ENCODE measurements at places on chromosomes 2 and 18.

- DNase-seq, result no peak
Observed at GRCh38 chr2:164747783-164748433, 93.7 kb downstream of the COBLL1 start.

- no peak for DNase-seq
Observed at GRCh38 chr2:164782323-164782722, 59.3 kb downstream of the COBLL1 start.

- DNase-seq, result no peak
Observed at GRCh38 chr2:139439100-139439499, 658.9 kb upstream of the NXPH2 start.

DNA sequence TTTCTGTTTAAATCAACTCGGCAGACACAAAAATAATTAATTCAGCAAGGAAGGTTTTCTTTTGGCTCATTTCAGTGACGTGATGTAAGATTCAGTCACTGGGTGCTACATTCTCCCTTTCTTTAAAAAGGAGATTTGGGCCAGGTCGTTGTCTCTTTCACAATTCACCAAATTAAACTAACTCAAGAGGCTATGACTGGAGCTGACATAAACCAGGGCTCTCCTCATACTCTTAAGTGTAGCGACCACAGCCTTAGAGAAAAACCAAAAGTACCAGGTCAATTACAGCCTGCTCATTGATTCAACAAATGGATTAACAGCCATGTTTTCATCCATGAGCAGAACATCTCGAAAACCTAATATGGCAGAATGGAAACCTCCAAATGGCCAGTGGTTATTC, 85.7 kb downstream of the PAX3 start:
- no peak for DNase-seq

DNA sequence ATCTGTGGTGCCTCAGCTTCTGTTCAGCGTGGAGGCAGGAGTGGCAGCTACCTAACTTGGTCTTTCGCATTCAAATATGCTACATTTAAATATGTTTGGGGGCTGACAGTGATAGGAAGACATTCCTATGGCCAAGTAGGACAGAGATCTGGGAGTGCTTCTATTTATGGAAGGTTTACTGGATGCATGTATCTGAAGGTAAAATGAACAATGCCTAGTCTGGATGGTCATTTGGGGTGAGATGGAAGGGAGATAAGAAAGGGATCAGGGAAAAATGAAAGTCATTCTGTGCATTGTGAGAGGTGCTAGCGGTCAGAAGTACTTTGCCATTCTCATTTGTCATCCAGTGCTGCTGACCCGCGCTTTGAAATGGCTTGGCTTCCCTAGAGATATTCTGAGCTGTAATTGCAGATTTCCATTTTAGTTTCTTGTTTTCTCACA, 300.9 kb upstream of the FBXO11 start:
- no peak for DNase-seq

DNA sequence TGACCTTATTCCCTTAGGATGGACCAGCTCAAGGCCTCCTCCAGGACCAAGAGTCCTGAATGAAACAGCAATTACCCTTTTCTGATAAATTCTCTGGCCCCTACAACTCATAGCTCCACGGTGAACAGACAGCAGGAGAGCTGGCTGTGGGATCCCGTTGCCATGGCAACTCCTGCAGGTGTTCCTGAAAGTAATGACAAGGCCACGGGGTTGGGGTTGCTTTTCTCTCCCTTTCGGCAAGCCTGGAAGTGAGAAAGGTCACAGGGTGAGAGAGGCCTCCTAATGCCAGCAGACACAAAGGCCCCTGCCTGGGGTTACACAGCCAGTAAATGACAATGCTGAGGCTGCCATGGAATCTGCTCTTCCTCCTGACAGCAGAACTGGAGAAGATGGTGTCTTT, 403.0 kb downstream of the NBAS start:
- no peak for DNase-seq

- no peak for DNase-seq
Observed at GRCh38 chr2:216495656-216496055, 3.0 kb upstream of the RPL37A start.

- no peak for DNase-seq
Observed at GRCh38 chr18:49588171-49588570, 26.3 kb downstream of the LIPG start.

GRCh38 chr2:235990344-235990743, 177.8 kb downstream of the GBX2 start:
- DNase-seq, result no peak

- no peak for DNase-seq
Observed at GRCh38 chr18:5962362-5962761, 67.0 kb upstream of the TMEM200C start.

GRCh38 chr2:8244639-8245038, 437.2 kb upstream of the ID2 start:
- DNase-seq, result no peak

- DNase-seq, result no peak
Observed at GRCh38 chr2:119393971-119394748, 27.4 kb downstream of the DBI start.

DNA sequence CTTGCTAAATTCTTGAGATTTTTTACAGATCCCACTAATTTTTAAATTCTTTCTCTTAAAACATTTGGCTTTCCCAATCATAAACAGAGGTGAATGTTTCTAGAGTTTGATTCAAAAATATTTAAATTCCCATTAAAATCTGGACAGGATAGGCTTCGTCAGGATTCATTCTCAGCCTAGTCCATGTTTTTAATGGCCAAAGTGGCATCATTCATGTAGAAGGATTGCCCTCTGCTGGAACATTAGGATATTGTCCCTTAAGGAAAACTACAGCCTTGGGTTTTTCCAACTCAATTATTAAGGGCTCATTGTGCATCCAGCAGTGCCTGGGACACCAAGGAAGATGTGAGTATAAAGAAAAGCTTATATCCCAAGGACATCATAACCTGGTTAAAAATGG, 71.7 kb downstream of the TPGS2 start:
- DNase-seq, result no peak

GRCh38 chr2:29236074-29236473, 120.9 kb downstream of the CLIP4 start:
- no peak for DNase-seq

DNA sequence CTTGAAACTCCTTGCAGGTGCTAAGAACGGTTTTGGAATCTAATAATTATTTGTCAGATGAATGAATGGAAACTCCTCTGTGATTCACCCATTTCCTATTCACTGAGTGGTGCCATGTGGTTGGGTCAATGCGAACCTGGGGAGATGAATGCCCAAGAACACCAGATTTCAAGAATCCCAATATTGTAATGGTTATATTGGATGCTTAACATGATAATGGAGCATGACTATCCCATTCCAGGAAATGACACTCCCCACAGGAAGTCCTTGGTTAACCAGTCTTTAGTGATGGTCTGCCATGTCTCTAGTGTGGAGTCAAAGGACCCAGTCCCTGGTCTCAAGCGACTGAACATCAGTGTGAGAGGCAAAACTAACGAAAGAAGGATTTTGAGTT, 67.9 kb upstream of the ST3GAL5 start:
- DNase-seq, result no peak

GRCh38 chr18:10522574-10522973, 3.3 kb upstream of the NAPG start:
- no peak for DNase-seq

GRCh38 chr2:134248913-134249312, 5.0 kb upstream of the MGAT5 start:
- DNase-seq, result no peak

DNA sequence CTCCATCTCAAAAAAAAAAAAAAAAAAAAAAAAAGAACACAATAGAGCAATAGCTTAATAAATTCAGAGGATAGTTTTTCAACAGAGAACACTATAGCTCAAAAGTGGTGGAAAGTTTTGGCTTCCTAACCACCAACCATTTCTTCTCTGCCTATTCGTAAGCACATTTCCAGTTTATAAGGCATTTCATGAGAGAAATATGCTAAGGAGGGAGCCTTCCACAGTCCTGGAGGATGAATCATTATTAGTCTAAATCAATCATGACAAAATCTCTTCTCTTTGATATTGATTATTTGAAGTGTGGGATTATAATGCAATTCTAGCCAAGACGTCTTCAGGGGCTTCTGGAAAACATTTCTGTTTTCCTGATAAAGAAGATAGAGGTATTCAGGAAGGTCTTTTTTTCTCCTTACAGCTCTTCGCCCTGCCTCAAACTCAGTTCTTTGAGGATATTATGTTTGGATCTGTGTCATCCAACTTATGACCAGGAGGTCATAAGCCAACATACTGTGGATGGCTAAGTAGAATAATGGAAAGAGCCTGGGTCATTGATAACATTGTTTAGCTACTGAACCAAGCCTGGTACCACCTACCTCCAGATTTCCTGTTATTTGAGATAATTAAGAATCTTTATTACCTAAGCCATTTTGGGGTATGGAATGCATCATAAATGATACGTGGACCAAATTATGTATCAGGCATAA, 207.3 kb downstream of the TRIB2 start:
- DNase-seq, result no peak

- DNase-seq, result no peak
Observed at GRCh38 chr18:939958-940357, 35.3 kb downstream of the ADCYAP1 start.

GRCh38 chr2:100891906-100892642, 72.1 kb downstream of the NPAS2 start:
- no peak for DNase-seq

GRCh38 chr2:57460396-57461276, 586.0 kb upstream of the VRK2 start:
- DNase-seq, result no peak

DNA sequence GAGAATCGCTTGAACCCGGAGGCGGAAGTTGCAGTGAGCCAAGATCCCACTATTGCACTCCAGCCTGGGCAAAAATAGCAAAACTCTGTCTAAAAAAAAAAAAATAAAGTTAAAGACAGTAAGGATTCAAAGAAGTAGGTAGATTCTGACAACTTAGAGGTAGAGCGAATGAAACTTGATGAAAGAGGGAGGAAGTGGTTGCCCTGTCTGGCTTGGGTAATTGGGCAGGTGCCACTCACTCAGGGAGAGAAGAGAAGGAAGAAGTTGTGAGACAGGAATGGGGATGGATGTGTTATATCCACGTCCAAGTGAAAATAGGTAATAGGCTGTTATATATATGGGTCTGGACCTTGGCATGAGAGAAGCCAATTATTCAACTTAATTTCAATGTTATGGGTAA, 26.3 kb downstream of the NDC80 start:
- DNase-seq, result no peak

- DNase-seq, result no peak
Observed at GRCh38 chr18:48395646-48396045, 13.5 kb downstream of the ZBTB7C start.

GRCh38 chr18:48687346-48688042, 148.7 kb downstream of the CTIF start:
- DNase-seq, result no peak

DNA sequence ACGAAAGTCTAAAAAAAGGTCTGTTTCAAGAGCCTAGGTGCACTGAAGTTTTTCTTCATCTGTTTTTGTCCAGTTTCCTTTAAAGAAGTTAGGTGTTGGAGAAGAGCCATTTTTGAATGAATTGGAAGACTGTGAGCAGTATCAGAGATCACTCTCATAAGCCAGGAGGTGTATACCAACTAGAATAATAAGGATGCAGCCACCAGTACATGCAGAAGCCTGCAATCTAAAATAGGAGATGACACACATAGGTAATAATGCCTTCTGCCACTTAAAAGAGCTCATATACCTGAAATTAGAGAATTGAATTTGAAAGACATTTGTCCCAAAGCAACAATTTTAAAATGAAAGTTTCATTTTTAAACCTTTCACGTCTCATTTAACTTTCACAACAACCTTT, 81.7 kb downstream of the RBMS1 start:
- no peak for DNase-seq

GRCh38 chr18:50928551-50928950, 39.3 kb upstream of the ELAC1 start:
- no peak for DNase-seq

DNA sequence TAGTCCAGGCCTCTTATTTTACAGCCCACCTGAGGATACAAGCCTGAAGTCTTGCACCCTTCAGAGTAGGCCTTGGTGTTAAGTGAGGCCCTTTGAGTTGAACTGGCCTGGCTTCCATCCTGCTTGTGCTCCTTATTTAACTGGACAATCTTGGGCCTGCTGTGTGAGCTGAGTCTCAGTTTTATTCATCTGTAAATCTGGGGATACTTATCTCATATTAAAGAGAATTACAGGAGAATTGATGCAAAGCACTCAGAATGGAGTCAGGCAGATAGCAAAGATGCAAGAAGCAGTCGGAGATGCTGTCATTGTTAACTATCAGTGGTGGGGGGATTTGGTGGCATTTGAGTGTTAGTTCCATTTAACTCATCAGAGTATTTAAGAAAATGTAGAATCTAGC, 36.8 kb downstream of the MFSD6 start:
- DNase-seq, result no peak

- DNase-seq, result no peak
Observed at GRCh38 chr2:74834792-74835755, 1.1 kb downstream of the HK2 start.

All from stimulated activated CD8-positive, alpha-beta memory T cell treated with anti-CD3 and anti-CD28 coated beads, Interleukin-7, amount 100 ng/mL, for 1 hour (primary cell).